WTC11 (cell line): ENCODE measurements at places on chromosomes 5 and 9.

GRCh38 chr5:158492136-158492535 is 607.6 kb downstream of the EBF1 start:
- DNase-seq: no peak

GRCh38 chr9:20981486-20981885 is 50.0 kb downstream of the HACD4 start:
- DNase-seq: no peak

GRCh38 chr5:145280214-145280613 is 554.9 kb downstream of the PRELID2 start:
- no peak for DNase-seq

GRCh38 chr5:168072665-168073064 is 218.8 kb upstream of the WWC1 start:
- no peak for DNase-seq

GRCh38 chr9:110602281-110602680 is 22.7 kb upstream of the SVEP1 start:
- DNase-seq: no peak

DNA sequence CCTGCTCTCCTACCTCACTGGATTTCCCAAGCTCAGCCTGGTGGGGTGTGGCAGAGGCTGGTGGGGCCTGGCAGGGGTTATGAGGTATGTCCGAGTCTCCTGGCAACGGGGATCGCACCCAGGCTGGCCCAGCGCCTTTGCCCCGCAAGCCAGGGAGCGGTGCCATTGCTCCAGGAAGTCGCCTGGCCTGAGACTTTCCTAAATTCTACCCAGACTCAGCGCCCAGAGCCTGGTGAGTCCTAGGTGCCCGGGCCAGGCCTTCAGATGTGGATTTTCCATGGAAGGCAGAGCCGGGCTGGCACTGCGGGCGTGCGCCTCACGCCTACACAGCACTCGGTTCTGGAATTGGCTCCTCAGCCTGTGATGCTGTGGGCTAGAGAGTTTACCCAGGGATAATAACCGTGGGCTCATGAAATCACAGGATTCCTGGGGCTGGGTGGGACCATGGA is 155.4 kb upstream of the COL5A1 start:
- DNase-seq: peak; percentile 5

DNA sequence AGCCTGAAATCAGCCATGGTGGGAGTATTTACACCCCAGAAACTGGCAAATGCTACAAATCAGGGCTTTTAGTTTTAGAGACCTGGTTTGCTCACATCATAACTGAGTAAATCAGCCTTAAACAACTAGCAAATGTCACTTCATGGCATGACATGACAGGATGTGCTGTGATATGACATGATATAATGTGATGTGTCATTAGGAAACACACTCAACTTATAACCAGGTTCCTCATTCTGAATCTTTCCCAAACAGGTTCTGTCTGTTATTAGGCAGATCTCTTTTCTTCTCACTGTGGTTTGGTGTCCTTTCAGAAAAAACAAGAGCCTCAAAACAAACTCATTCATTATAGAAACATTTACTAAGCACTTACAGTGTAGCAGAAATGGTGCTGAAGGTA is 90.5 kb downstream of the ADAMTS12 start:
- no peak for DNase-seq

GRCh38 chr9:72907421-72907820 is 45.4 kb downstream of the ALDH1A1 start:
- no peak for DNase-seq

DNA sequence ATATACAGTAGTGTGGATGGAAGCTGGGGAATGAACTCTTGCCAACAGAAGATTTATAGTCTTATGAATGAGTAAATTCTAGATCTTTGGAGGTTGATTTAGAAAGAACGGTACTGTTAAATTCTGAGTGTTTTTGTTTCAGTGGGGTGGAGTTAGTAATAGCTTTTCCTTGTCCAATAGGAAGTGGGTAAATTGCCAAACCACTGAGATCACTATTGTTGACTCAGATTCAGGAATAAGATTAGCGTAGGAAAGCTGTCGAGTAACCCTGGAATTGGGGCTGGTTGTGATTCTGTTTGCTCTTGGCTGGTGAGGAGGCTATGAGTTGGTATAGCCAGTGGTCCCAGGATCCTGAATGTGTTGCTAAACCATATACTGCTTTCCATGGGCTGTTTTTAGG is 155.6 kb downstream of the ARHGAP26 start:
- DNase-seq: no peak

DNA sequence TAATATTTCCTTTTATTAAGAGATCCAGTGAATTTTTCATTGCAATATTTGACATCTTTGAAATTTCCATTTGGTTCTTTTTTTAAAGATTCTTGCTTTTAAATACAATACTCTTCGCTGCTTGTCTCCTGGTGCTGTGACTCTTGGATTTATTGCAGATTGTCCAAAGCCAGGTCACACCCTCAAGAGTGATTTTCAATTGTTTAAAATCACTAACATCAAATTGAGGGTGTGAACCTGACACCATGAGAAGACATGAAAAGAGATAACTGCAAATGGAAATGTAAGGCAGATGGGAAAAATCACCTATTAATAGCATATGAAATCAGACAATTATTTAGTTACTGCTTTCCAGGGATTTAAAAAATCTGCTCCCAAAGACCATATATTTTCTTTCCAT is 42.6 kb downstream of the ANXA1 start:
- no peak for DNase-seq

GRCh38 chr5:134714120-134714519 is 24.2 kb upstream of the CAMLG start:
- no peak for DNase-seq

GRCh38 chr5:141846031-141846430 is 32.2 kb downstream of the PCDH1 start:
- peak; percentile 67 for DNase-seq

DNA sequence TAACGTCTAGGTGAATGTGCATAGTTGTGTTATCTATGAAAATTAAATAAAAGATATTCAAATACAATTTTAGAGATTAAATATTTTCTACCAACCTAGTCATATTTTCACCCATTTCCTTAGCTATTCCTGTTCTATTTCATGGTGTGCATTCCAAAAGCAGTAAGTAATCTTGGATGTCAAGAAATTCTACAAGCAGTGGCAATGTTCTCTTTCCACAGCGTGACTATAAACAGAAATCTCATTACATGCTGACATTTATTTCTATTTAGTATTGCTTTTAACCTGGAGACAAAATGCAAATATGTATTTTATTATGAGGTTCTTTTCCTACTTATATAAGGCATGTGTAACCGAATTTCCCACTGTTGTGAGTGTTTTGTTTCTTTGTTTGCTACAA is 510.0 kb downstream of the ACTL7B start:
- no peak for DNase-seq

GRCh38 chr5:122753500-122753899 is 21.4 kb upstream of the SNX2 start:
- no peak for DNase-seq

- no peak for DNase-seq
Observed at GRCh38 chr5:116144103-116144502, 59.3 kb downstream of the COMMD10 start.

DNA sequence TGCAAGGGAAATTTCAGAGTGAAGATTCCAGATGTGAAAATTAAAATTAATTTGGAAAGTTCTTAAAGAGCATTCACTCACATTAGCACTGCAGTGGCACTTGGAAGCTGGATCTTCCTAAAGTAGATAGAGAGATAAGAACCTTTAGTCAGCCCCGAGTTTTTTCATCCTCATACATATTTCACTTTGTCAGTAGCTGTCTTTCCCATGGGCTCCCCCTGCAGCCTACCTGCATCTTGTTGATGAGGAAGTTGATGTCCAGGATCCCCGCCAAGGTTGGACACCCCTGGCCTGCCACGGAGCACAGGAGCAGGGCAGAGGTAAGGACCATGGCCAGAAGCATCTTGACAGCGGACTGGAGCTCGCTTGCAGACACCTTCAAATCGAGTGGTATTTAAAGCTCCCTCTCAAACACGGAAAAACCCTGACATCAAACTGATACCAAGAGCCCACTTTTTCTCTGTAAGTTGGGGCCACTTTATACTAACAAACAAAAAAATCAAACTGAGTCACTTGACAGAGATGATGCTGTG is at the start of gene IL9:
TSS of gene IL9 (minus strand) at position 368 of the 533 bp plus-strand sequence. CDS start at position 343, 25 bp downstream.
- no peak for DNase-seq

GRCh38 chr5:12330993-12331588 is 426.8 kb upstream of the CTNND2 start:
- peak; percentile 71 for DNase-seq

- no peak for DNase-seq
Observed at GRCh38 chr5:138544181-138545134, 1.4 kb upstream of the ETF1 start.

GRCh38 chr9:134728021-134728795 is 86.6 kb downstream of the COL5A1 start:
- no peak for DNase-seq

DNA sequence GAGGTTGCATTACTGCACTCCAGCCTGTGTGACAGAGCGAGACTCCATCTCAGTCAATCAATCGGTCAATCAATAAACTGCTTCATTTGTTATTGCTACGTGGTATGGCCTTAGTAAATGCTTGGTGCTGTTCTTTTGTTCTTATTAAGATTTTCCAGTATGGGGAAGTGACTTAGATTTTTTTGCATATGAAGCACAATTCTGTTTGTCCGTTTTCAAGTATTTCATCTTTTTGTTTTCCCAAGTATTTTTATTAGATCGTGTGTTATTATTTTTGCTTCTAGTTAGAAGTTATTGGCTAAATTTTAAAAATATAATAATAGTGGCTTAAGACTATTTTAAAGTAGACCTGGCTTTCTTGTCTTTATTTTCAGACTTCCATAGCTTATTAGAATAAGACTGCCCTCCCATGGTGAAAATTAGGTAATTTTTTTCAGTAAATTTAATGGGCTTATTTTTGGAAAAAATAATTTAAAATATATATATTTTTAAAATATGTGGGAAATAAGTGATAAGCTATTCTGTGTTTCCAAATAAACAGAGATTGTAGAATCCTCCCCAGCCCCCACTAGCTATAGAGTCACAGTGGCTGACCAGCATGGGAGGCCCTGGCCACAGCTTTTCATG is 14.7 kb upstream of the OMD start:
- DNase-seq: no peak

GRCh38 chr5:7348168-7348854 is 47.6 kb upstream of the ADCY2 start:
- no peak for DNase-seq

DNA sequence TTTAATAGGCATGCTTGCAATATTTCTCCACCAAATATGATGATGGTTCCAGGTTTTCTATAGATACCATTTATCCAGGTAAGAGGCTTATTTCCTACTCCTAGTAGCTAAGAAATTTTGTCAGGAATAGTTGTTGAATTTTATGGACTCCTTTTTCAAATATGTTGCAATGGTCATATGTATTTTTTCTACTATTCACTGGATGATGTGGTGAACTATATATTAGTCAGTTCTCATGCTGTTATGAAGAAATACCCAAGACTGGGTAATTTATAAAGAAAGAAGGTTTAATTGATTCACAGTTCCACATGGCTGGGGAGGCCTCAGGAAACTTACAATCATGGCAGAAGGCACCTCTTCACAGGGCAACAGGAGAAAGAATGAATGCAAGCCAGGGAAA is 141.1 kb upstream of the NR3C1 start:
- no peak for DNase-seq

GRCh38 chr5:106420102-106420501 is 1250.6 kb downstream of the EFNA5 start:
- DNase-seq: no peak

- no peak for DNase-seq
Observed at GRCh38 chr5:92041206-92041605, 658.1 kb upstream of the ARRDC3 start.
